ENCODE measurements at places on chromosomes 11 and 22.

DNA sequence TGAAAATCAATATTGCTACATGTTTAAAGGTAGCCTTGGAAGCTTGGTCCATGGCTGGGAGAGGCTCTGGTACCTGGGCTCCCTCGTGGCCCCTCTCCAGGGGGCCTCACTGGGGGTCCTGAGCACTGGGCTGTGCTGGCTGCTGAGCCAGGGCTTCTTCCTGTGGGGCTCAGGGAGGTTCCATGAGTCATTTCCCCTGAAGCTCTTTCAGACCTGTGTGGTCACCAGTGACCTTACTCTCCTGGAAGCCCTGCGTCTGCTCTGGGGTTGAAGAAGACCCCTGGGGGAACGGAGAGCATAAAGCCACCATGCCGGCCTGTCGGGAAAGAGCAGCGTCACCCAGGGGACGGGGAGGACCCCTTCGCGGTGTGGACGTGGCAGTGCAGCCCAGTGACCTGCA, 389.0 kb downstream of the TBC1D22A start:
- DNase-seq = peak; percentile 62

DNA sequence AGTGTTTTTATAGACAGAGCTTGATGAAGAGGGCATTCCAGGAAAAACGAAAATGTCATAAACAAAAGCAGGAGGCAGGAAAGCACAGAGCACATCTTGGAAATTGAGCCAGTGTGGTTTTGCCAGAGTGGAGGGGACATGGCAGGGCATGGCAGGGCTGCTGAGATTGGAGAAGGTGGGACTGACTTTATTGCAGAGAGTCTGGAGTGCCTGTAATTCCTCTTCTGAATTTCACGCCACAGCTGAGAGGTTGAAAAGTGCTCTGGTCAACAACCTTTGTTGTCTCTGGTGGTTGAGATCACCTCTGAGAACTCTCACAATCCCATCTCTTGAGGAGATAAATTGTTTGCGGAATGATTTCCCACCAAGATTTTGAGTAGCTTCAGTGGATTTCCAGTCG, 16.4 kb downstream of the SLC5A1 start:
- DNase-seq = no peak

DNA sequence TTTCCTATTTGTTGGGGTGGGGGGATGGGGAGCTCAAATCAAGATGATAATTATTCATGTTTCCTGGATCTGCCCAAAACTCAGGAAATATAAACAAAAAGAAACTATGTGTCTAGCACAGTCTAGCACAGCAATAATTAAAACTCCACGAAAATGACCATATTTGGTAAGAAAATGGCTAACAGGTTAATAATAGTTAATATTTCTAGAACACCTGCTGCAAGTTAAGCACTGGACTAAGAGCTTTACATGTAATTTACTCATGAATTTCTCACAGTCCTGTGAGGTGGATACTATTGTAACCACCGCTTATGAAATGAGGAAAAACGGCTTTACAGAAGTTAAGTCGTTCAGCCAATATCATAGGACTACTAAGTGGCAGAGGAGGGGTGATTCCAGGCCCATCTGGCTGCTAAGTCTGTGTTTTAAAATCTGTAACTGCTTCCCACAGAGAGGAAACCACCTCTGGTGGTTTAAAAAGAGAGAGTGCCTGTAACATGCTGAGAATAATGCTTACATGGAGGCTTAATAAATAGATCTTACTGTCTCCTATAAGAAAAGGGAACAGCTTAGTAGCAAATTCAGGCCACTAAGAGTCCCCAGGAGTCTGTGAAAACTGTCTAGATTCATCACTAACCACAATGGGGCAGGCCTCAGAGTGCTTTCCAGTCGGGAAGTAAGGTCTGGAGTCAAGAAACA, 11.0 kb upstream of the AMOTL1 start:
- DNase-seq = no peak

- DNase-seq = no peak
Measured at GRCh38 chr22:45540122-45540521, 37.4 kb downstream of the FBLN1 start.

DNA sequence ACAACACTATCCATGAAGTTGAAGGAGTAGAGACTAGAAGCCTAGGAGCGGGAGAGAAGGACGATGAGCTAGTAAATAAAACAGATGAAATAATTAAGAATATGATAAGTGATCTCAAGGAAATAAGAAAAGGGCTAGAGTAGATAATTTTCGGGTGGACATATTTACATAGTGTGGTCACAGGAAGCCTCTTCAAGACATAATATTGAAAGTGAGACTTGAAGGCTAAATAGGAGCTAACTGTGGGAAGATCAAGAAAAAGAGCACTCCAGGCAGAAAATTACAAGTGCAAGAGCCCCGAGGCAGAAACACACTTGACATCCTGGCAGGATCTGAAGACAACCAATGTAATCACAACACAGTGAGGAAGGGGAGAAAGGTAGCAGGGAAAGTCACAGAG, 11.9 kb upstream of the PPFIBP2 start:
- no peak for DNase-seq

DNA sequence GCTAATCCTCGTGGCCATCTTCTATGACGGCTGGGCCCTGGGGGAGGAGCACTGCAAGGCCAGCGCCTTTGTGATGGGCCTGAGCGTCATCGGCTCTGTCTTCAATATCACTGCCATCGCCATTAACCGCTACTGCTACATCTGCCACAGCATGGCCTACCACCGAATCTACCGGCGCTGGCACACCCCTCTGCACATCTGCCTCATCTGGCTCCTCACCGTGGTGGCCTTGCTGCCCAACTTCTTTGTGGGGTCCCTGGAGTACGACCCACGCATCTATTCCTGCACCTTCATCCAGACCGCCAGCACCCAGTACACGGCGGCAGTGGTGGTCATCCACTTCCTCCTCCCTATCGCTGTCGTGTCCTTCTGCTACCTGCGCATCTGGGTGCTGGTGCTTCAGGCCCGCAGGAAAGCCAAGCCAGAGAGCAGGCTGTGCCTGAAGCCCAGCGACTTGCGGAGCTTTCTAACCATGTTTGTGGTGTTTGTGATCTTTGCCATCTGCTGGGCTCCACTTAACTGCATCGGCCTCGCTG, 12.1 kb downstream of the MTNR1B start:
- no peak for DNase-seq

DNA sequence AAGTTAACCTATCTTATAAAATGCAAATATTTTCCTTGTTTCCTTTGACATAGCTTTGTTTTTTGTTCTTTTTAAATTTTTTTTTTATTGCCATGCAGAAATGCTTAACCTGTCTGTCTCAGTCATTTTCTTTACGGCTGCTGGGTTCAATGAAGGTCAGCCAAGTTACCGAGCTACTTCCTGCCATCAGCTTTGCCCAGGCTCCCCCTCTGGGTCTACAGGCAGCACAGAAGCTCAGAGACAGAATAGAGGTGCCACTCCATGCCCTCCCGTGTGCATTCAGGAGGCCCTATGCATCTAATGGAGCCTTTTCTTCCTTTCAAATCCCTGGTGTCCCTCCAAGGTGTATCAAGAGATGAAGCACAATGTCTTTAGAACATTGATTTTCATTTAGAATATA, 411.0 kb upstream of the NARS2 start:
- no peak for DNase-seq

GRCh38 chr11:95469258-95469657, 238.3 kb upstream of the SESN3 start:
- DNase-seq = no peak

GRCh38 chr11:126999366-126999765, 1.2 kb downstream of the KIRREL3 start:
- no peak for DNase-seq

DNA sequence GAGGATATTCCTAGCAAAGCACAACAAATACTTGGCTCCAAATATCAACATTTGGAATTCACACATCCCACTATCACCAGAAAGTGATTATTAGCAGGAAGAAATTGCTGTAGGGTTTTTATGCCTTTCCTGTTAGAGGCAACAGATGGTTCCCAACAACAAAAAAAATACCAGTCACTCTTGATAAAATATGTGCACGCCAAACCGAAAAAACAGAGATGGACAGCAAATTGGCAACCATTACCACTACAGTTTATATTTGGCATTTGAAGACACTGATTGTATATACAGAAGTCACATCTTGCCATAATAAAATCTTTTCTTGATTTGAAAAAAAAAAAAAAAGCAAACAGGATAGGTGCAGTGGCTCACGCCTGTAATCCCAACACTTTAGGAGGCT, 78.2 kb downstream of the TMPRSS5 start:
- no peak for DNase-seq

DNA sequence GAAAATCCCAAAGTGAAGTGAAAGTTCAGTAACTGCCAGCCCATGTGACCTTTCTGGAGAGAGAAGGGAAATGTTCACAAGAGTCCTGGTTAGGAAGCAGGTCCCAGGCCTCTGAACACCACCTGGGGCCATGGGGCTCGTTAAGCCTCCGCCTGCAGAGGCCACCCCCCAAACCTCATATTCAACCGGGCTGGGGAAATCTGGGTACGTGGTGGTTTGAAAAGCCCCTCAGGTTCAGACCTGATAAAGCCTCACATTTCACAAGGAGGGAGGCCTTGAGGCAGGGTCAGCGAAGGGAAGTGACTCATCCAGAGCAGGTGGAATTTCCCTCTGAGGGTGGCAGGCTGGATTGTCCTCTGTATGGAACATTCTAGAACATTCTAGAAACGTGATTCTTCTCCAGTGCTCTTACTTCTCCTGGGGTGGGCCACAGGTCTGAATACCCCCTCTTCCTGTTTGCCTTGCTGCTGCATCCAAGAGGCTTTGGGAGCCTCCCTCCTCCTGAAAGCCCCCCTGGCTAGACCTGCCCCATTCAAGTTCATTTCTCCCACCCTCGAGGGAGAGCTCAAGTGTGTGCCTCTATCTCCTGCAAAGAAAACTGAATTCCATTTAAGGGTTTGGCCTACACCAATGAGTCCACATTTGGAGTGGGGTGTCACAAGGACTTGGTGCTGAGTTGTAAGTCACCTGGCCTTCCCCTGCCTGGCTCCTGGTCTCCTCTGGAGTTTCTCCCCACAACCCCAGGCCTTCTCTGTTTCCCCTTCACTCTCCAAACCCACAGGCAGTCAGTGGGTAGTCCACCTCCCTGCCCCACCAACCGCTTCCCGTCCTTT, 6.3 kb downstream of the FXYD2 start:
- peak; percentile 45 for DNase-seq

DNA sequence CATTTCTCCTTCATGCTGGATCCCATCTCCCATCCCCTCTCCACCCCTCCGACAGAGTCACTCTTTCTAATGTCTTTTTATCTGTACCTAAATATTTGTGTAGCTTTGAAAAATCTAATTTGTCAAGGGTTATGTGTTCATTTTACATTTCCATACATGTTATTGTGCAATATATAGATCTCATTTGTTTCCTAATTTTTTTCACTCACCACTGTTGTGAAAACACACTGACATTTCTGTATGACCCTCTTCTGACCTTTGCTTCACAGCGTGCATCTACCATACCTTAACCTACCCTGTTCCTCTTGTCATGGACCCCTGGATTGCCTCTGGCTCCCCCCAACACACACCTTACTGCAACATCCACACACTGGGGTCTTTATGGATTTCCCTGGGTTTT, 942.9 kb downstream of the TBC1D22A start:
- no peak for DNase-seq

DNA sequence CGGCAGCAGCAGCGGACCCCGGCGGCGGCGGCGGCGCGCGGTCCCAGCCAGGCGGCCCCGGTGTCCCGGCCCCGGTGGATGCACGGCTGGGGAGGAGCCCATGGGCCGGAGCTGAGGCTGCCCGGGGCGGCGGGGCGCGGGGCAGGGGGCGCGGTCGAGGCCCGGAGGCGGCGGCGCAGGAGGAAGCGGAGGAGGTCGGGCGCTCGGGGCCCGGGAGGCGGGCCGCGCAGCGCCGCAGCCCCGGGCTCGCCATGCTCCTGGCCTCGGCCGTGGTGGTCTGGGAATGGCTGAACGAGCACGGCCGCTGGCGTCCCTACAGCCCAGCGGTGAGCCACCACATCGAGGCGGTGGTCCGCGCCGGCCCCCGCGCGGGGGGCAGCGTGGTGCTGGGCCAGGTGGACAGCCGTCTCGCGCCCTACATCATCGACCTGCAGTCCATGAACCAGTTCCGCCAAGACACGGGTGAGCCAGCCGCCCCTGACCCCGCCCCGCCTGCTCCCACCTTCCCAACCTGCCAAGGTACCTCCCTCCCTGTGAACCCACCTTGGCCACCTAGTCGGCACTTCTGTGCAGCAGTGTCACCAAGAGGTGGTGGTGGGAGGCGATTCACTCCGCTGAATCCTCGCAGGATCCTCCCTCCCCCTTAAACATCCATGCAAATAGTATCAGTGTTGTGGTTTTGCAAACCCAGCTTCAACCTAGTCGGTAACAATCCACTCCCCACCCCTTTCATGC, 580 bp downstream of the DTX4 start:
- DNase-seq = no peak

DNA sequence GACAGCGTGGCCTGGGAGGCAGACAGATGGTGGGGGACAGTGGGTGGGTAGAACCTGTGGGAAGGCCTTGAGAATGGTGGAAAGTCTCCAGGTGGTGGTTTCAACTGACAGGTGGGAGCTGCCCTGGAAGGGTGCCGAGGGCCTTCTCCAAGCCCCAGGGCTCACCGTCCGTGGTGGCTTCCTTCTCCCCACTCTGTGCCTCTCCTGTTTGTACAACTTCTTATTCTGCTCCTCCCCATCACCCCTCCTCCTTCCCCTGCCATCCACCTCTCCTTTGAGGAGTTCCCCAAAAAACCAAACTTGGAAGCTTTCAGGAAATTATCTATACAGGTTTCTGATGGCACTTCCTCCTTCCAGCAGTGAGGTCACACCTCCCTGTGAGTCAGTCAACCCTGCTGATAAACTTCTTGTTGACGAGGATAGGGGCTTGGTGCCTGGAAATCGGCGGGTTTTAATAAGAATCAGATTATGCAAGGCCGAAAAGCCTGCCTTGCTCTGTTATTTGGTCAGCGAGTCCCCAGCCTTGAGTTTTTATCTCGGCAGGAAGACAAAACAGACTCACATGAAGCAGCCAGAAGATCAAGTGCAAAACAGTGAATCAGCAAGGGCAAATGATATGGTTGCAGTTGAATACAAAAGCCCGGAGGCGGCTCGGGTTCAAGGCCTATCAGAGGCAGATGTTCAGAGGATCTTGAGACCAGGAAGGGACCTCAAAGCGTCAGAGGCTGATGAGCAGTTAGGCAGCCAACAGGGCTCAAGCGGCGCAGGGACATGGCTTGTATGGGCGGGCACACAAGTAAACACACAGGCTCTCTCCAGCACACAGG, 9.5 kb upstream of the ST3GAL4 start:
- peak; percentile 52 for DNase-seq

DNA sequence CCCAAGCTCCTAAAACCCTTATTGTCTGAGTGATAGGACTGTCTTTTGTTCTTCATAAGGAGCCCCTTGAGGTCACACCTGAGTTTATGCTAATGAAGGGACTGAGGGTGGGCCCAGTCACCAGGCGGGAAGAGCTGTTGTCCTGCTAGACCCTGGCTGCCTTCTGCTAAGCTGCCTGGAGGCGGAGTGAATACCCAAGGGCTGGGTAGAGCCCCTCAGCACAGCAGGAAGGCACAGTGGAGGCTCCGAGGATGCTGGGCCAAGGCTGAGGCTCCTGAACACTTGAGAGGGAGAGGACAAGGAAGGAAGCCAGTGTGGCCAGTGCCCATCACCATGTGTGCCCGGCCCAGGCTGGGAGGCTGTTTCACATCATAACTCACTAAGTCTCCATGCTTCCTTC, 4.8 kb upstream of the PHF21B start:
- DNase-seq = no peak

Data from A172 (cell line).